ENCODE measurements at places on chromosomes 1 and 21.

DNA sequence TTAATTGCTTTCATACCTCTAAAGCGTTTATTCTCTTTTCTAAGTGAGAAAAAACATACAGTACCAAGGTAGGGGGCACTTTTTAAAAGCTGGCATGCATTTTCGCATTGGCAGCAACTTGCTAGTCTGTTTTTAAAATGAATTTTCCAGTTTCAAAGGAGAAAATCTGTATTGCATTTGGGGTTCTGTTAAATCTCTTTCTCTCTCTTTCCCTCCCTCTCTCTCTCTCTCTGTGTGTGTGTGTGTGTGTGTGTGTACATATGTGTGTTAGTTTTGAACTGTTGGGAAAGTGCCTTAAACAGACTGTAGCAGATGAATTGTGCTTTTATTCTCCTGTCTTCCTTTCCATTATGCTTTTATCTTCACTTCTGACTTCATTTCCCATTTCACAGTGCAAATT lies 7.3 kb downstream of the NIBAN1 start:
- DNase-seq: no peak

DNA sequence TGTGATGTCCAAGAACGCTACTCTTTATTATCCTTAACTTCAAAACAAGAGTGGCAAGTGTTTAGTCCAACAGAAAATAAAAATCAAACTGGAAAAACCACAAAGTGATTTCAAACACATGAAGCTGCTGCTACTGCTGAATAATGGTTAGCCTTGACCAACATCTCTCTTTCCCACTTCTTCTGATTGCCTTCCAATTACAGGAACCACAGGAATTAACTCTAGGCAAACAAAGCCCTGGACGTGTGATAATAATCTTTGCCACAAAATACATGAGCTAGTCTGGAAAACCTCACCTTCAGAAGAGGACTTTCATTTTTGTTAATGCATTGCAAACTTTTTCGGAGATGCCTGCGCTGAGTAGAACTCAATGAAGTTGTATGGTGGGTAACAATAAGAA lies 48.6 kb upstream of the COL11A1 start:
- DNase-seq: no peak

DNA sequence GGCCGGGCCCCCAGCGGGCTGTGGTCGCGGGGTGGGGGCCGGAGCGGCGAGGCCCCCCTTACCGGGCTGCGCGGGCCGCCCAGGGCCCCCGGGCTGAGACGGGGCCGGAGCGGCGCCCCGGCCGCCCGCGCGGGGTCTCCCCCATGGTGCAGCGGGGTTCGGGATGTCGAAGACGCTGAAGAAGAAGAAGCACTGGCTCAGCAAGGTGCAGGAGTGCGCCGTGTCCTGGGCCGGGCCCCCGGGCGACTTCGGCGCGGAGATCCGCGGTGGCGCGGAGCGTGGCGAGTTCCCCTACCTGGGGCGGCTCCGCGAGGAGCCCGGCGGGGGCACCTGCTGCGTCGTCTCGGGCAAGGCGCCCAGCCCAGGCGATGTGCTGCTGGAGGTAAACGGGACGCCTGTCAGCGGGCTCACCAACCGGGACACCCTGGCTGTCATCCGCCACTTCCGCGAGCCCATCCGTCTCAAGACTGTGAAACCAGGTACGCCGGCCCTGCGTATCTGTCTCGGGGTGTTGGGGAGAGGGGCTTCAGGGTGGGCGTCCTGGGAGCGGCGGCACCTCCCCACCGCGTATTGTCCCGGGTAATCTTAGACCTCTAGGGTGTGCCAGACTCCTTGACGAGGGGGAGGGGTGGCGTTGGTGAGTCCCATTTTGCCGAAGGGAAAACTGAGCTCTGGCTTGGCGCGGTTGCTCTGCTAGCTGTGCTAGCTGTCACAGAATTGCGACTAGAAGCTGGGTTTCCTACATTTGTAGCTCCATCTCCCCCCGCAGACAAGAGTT lies 745 bp downstream of the MAGI3 start:
- no peak for DNase-seq

DNA sequence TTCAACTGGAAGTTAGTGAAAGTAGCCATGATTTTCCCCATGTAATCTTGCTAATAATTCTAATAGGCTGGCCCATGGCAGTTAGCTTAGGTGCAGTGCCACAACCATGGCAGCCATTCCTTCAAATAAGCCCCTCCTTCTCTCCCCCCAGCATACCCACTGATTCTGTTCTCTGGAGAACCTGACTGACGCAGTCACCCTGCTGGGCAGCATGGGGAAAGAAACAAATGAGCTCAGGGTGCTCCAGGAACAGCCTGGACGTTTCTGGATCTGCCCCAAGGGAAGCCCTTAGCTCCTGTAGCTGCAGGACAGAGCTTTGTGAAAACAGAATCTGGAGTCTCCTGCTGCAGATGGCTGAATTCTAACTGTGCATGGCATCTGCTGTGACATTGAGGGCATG lies 22.5 kb downstream of the SNAP47 start:
- no peak for DNase-seq

GRCh38 chr1:200392625-200393185 lies 17.1 kb downstream of the ZNF281 start:
- no peak for DNase-seq
